D721Med (cell line): ENCODE measurements at places on chromosomes 5 and 9.

DNA sequence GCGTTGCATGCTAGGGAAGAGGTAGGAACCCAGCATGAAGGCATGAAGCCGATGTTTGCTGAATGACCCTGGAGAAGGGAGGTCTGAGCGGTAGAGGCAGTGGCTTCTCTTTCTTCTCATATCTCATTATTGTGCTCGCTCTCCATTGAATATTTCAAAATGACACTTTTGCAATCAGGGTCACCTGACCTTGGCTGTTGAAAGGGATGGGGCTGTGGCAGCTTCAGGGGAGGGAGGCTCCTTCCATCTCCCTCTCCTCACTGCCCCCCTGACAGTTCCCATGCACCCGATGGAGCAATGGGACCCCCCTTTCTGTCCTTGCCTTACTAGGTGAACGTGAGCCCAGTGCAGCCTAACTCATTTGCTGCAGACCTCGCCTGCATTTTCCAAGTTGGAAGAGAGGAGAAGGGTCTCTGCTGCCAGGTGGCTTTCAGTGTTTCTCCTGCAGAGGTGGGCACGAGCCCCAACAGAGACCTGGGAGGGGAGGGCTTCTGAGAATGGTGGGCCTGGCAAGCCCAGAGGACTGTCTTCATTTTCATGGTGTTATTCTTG is 17.9 kb downstream of the STC2 start:
- DNase-seq: no peak

- no peak for DNase-seq
These were observed 714.2 kb upstream of the C9orf72 start for GRCh38 chr9:28287455-28287854.

- DNase-seq: no peak
These were observed 37.7 kb downstream of the UGT3A2 start for GRCh38 chr5:36028816-36029465.

DNA sequence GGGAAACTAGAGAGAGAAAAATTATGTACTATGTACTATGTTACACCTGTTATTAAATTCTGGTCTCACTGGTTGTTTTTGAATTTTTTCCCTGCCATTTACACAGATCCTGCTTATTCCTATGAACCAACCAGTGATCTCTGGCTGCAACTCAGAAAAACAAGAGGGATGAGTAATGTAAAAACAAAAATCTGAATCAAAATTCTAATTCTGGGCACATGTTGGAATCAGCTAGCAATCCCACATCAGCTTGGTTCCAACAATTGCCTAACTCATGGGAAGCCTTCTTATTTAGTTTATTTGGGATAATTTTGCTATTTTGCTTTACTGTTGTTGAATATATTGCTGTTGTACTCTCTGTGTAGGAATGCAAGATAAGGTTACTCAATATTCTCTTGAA is 78.3 kb downstream of the PLK2 start:
- no peak for DNase-seq

- DNase-seq: no peak
These were observed 155.5 kb downstream of the PDE4D start for GRCh38 chr5:59738024-59738423.

DNA sequence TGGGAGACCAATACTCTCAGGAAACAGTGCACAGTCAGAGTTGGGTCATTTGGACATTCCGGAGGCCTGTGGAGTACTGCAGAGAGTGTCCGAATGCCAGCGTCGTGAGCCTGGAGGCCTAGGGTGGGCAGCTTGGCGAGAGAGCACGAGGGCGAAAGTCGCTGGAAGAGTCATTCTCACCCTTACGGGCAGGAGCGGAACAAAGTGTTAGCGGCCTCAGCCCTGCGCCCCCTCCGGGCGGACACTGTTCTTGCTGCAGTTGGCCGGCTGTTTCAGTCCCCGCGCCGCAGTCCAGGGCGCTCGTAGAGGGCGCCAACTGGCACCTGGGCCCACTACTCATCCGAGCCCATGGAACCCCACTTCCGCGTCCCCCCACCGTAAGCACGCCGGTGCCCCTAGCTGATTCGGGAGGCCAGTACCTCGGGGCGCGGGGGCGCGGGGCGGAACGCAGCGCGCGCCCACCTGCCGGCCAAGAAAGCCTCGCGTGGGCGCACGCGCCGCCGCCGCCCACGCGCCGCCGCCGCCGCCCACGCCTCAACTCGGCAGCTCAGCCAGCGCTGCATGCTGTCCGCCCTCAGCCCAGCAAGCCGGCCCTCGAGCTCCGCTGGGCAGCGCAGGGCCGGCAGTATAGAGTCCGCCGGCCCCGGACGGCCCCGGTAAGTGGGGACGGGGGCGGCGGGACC is 99.7 kb upstream of the CCL21 start:
- no peak for DNase-seq

DNA sequence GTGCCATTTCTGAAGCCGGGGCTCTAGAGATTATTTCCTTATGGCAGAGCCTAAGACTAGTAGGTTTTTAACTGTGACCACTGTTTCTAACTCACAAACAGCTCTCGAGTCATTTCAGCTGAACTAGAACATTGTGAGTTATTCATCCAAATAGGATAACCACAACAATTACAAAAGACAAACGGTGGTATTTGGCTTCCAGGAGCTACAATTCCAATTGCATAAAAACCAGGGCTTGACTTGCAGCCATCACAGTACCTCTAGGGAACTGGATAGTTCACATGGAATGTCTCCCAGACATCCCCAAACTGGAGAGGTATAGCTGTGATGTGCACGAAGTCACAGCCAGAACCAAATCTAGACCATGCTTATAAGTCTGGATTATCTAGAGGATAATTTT is 224.8 kb downstream of the FAM114A2 start:
- no peak for DNase-seq

DNA sequence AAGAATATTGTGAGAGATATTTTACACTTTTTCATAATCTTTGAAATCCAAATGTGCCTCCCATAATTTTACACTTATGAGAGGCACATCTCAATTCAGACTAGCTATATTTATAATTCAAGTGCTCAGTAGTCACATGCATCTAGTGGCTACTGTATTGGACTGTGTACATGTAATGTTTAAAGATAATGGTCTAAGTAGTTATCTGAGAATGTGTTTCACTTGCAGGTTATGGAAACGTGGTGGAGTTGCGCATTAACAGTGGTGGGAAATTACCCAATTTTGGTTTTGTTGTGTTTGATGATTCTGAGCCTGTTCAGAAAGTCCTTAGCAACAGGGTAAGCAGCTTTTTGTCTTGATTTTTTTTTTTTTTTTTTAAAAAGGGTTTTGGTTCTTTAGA is 28.8 kb downstream of the G3BP1 start:
- no peak for DNase-seq

- no peak for DNase-seq
These were observed 55.1 kb upstream of the TEX48 start for GRCh38 chr9:114737118-114737517.

DNA sequence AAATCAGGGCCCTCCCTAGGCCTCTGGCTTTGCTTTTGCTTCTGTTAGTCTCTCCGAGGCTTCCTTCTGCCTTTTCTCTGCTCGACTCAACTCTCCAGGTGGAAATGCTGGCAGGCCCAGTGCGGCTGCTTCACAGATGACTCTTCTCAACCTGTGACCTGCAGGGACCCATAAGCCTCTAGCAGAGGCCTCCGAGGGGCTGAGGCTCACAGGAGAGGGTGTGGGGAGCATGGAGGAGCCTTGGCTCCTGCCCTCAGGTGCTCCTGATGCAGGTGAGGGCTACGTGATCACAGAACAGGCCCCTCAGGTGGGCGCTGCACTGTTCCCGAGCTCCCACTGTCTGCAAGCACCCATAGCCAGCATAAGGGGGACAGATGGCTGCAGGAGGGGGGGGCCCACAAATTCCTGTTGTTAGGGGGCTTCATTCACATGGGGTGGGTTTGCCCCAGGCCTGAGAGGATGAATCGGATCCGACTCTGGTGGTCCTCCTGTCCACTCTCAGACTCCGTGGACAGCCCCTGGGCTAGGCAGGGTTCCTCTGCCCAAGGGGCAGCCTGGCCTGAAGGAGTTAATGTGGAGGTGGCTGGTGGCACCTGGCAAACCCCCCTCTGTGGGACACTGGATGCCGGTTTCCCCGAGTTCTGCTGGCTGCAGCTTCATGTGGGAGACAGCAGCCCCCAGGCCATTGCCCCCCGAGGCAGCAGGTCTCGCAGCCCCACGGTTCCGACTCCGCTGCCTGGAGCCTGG is 10.9 kb upstream of the FCN2 start:
- DNase-seq: no peak

DNA sequence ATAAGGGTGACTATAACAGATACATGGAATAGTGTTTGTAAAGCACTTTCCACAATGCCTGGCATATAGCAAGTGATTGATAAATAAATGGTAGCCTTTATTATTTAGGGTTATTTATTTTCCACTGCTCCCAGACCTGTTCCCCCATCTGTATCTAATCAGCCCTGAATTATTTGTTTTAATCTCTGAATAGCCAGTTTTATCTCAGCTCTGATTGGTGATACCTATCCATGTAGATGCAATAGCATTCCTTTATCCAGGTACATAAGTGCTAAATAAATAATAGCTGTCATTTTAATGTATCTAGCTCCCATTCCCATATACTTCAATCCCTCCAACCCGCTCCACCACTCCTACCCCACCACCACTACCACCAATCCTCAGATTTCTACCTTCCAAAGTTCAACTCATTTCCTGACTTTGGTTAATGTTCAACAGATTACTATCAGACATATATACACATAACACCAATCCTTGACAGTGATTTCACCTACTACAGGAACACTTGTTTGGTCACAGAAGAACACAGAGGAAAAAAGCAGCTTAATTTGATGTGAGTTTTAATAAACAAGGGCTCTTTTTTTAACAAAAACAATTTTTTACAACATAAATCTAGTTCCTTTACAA is 14.0 kb downstream of the PRKAA1 start:
- DNase-seq: no peak

- DNase-seq: no peak
These were observed 1.4 kb upstream of the IRX4 start for GRCh38 chr5:1883925-1884677.

GRCh38 chr5:26482076-26482809 is 556.1 kb downstream of the CDH9 start:
- DNase-seq: no peak

- no peak for DNase-seq
These were observed 109.8 kb upstream of the IFNK start for GRCh38 chr9:27414220-27414761.

- no peak for DNase-seq
These were observed 558.8 kb downstream of the NR2F1-AS1 start for GRCh38 chr5:93022211-93022610.

GRCh38 chr5:97525780-97526179 is 342.7 kb upstream of the RIOK2 start:
- DNase-seq: no peak

DNA sequence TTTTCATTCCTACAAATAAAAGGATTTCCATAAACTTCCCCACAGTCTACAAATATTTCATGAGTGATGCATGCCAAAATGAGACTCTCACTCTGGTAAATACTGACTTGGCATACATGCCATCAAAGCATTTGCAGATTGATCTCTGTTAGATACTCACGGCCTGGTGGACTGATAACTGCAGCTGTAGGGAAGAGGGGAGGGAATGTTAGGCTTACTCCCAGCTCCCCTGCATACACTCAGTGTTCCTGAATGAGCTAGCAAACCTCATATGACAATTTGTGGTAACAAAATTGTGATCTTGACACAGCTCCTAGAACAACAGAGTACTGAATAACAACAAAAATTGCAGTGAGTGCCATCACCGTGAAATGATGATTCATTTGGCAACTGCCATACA is 435.3 kb downstream of the NR2F1-AS1 start:
- no peak for DNase-seq

- no peak for DNase-seq
These were observed 30.0 kb downstream of the FGD3 start for GRCh38 chr9:92977279-92977678.

- no peak for DNase-seq
These were observed 2.2 kb downstream of the UBTD2 start for GRCh38 chr5:172281346-172281745.

- DNase-seq: no peak
These were observed 364.6 kb upstream of the PTGER4 start for GRCh38 chr5:40315126-40315525.

GRCh38 chr5:67620424-67621397 is 424.1 kb upstream of the CD180 start:
- DNase-seq: no peak

DNA sequence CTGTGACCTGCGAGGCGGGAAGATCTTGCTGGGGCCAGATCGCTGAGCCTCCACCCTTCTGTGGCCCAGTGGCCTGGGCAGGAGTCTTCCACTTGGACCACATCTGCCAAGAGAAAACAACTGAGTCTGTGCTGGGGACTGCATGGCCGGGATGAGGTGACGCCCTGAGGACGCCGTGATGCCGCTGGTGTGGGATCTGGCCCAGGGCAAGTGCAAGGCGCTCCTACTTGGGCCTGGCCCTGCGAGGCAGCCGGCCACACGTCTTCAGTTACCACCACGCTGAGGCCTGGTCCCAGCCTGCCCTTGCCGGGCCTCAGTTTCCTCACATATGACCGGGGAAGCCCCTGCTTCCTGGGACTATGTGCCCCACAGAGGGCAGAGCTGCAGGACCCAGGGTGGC is 133.4 kb downstream of the SLC25A46 start:
- DNase-seq: no peak

- no peak for DNase-seq
These were observed 75.1 kb downstream of the AMBP start for GRCh38 chr9:114002986-114003350.

GRCh38 chr9:127049044-127049443 is 73.4 kb downstream of the ANGPTL2 start:
- no peak for DNase-seq

DNA sequence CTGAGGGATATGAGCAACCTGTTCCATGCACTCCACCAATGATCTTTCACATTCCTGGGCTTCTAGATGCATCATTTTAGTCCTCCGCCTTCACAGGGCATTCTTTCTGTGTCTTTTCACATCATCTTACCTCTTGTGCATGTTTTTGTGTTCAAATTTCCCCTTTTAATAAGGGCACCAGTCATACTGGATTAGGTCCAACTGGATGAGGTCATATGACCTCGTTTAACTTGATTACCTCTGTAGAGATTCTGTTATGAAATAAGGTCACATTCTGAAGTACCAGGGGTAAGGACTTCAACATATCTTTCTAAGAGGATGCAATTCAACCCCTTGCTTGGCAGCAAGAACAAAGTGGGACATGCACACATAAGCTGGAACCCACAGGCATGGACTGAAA is 335.3 kb upstream of the TLE4 start:
- DNase-seq: no peak

GRCh38 chr5:170219615-170220014 is 13.2 kb upstream of the C5orf58 start:
- DNase-seq: no peak

DNA sequence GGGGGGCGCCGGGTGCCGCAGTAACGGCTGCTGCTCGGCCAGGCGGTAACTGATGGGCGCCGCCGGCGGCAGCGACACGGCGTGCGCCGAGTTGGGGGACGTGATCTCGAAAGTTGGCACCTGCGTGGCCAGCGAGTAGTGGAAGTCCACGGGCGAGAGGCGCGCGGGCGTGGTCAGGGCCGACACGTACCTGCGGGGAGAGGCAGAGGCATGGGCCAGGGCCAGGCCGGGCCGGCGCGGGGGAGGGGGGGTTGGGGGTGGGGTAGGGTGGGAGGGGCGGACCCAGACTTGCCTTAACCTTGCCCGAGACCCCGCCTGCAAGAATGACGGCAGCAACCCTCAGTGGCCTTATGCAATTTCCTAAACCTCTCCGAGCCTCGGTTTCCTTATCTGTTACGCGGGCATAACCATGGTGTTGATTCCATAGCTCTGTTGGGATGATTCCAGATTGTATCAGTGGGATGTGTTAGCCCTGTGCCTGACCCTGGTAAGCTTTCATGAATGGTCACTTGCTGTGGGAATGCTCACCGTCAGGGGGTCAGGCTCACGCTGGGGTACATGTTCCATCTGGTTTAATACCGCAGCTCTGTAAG is 53.0 kb downstream of the PSD2 start:
- no peak for DNase-seq

- no peak for DNase-seq
These were observed 64.4 kb downstream of the PIK3R1 start for GRCh38 chr5:68279984-68280383.
